Activated T-helper 1 cell treated with anti-CD3 and anti-CD28 coated beads, Interleukin-2, amount 50 U/mL, for 16 hours (primary cell): ENCODE measurements at places on chromosomes 6 and 20.

DNA sequence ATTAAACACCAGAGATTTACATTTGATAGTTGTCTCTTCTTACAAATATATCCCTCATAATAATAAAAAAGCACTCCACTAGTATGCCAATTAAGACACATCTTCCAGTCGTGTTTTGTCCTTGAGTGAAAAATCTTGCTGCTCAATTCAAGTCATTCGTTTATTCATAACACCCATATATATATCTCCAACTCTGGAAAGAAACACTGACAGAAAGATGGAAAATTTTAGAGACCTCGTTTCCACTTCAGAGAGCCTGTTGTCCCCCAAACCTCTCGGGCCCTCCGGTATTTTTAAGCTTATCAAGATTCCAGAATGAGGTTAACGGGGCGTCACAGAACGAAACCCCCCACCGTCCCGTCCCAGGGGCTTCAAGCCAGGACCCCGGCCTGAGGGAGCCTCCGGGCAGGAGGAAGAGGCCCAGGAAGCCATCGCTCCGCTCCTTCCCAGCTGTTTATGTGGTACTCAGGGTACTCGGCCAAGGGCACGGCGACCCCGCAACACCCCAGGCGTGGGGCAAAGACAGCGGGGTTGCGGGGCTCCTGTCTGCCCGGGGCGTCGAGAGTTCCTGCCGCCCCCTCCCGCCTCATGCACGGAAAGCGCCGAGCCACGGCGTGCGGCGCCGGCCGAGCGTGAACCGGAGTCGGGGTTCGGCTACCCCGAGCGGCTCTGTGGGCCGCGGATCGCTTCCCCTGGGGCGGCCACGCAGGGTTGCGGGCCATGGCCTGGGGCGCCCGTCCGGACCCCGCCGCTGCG lies 623 bp upstream of the SNX9 start:
- DNase-seq: no peak

DNA sequence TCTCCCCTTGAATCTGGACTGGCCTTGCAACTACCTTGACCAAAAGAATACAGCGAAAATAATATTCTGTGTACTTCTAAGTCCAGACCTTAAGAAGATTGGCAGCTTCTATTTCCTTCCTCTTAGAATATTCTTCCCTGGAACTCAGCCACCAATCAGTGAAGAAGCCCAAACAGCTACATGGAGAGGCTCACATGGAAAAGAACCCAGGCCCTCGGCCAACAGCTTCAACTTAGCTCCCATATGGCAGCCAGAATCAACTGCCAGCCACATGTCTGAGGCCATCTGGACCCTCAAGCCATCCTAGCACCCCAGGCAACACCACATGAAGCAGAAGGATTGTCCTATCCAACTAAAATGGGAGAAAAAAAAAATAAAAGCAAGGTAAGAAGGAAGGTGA lies 178.8 kb downstream of the IBTK start:
- DNase-seq: no peak

- DNase-seq: no peak
Observed at GRCh38 chr20:3276680-3277015, 37.7 kb upstream of the SLC4A11 start.

DNA sequence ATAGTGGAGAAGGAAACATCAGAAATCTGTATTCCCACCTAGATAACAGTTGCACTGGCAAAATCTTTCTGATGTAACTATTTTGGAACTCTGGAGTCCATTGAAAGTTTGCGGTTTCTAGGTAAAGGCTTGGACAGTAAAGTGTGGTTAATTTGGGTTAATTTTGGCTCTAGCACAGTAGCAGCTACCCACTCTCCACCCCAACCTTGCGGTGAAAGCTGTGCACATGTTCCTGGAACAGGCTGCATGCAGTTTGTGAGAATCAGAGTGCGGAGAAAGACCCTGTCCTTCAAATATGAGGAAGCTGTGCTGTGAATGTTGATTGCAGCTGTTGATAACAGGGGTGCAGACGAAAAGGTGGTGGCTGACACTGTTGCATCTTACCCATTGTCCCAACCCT lies 38.4 kb downstream of the SMOC2 start:
- no peak for DNase-seq
